ENCODE measurements at places on chromosomes 11 and 22.

- DNase-seq, result no peak
Observed at GRCh38 chr11:110513846-110514437, 84.2 kb downstream of the FDX1 start.

DNA sequence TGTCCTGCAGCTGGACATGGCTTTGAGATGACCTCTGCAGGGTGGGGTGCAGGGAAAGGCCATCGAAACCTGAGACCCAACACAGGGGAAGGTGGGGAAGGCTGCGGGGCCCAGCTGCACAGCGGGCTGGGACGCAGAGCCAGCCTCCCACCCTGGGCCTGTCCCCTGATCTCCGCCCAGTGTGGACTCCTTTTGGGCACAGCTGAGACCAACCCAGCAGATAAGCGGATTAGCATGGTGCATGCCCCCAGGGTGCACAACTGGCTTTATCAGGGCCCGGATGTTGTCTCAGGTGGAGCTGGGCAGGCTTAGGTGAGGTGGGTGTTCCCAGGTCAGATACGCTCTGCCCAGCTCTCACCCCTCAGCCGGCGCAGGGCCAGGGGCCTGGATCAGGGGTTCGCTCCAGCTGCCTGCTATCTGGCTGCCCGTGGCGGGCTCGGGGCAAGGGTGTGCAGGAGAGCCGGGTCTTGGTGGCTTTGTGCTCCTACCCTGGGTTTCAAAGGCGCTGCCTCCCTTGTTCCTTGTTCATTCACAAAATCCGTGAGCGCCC lies 28.1 kb upstream of the MUC5AC start:
- no peak for DNase-seq

GRCh38 chr11:65014726-65015227 lies 817 bp downstream of the ARL2 start:
- DNase-seq, result peak; percentile 80

DNA sequence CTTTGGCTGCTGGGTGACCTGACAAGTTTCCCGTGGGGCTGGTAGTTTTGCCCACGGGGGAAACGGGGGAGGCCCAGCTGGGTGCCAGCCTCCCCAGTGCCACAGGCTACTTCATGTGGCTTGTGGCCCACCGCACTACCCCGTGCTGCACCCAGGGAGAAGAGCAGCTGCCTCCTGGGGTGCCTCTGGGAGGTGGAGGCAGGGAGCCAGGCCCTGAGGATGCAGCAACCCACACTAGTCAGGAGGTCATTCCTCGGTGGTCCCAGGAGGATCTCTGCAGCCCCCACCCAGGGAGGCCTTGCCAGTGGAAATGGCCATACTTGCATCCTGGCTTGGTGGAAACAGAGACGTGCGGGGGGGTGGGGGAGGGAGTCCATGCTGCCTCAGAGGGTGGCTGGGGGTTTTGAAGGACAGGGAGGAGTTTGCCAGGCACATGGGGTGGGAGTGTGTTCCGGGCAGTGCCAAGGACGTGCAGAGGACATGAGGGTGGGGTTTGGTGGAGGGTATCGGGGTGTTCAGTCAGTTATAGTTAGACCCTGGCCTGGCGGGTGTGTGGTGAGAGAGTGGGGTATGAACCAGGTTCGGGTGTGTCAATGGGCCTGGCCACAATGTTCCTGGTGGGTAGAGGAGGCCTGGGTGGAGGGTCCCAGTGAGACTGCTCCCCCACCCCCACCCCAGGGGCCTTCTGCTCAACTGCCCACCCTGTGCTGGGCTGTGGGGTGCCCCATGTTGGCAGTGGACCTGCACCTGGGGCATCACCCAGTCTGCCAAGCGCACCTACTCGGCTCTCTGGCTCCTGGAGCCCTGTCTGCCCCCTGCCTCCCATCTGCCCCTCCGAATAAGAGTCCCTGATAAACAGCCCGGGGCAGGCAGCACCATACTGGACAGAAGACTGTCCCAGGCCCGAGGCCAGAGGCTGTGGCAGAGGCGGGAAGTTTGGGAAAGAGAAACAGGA lies 3.8 kb downstream of the PIM3 start:
- DNase-seq, result no peak

GRCh38 chr11:45843158-45843924 lies 3.9 kb upstream of the CRY2 start:
- DNase-seq, result peak; percentile 81

DNA sequence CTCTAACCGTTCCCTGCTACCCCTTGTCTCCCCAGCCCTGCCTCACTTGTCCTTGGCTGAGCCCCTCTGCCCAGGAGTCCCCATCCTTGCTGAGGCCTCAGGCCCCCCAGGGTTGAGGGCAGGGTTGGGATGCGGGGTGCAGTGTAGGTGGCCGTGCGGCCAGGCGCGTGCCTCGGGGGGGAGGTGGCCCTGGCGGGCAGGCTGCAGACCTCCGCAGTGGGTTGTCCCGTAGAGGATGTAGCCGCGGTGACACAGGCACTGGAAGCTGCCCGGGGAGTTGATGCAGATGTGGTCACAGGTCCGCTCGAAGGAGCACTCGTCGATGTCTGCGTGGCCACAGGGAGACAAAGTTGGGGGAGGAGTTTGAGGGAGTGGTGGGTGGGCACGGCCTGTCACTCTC lies 41.9 kb upstream of the TTLL12 start:
- DNase-seq, result no peak

DNA sequence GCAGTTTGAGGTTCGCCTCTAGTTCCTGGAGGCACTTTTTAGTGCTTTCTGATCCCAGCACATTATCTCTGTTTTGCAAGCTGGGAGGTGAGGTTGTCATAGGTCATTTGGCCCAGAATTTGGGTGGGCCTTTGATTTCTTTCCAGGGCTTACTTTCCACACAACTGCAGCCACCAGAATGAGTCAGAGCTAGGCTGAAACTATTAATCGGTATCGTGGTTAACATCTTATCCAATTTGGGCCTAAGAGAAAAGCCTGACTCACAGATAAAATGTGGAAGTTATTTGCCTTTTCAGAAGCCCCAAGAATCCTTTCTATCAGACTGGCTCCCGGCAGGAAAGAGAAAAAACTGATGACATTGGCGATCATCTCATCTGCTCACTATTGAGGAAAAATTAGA lies 166.4 kb downstream of the KIRREL3 start:
- DNase-seq, result no peak

DNA sequence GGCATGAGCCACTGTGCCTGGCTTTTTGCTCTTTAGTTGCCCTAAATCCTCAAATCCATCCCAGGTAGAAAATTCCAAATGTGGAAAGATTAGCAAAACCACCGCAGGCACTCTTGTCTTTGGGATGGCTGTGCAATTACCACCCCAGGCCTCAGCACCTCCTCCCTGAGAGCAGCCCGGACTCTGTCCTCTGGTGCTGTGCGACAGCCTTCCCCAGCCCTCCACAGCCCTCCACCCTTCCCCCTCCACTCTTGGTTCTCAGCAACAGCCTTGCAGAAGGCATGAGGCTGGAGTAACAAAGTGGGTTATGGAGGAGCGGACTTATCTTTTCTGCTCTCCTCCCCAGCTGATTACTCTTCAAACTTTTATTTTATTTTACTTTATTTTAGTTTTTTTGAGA lies 44.7 kb upstream of the YWHAH start:
- no peak for DNase-seq

GRCh38 chr11:57144075-57144474 lies 37.7 kb upstream of the LRRC55 start:
- DNase-seq, result no peak

DNA sequence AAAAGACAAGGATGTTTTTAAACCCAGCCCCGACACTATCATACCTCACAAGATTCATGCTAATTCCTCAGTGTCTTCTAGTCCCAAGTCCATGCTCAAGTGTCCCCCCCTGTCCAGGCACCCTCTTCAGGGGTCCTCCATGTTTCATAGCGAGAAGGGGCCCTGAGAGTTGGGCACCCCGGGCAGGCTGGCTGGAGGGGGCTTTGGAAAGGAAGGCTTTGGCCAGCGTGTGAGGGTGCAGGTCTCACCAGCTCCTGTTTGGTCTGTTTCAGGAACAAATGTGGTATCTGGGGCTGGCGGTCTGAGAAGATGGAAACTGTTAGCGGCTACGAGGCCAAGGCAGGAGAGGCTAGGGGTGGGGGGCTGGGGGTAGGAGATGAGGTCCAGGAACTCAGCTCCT lies 4.5 kb upstream of the SSH3 start:
- no peak for DNase-seq

DNA sequence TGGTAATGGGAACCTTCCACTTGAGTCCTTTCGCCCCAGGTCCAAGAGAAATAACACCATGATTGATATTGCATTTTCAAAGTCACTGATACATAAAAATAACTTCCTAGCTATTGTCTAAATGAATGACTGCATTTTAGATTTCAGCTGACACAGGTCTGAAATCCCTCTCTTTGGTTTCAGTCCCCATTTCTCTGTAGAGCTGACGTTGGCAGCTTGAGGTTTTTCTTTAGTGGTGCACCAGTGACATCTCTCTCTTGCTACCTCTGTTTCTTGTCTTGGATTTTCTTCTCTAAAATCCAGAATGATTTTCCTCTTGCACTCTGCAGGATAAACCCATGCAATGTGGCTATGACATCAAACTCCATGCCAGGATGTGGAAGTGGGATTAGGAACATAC lies 31.7 kb upstream of the SORL1 start:
- no peak for DNase-seq

DNA sequence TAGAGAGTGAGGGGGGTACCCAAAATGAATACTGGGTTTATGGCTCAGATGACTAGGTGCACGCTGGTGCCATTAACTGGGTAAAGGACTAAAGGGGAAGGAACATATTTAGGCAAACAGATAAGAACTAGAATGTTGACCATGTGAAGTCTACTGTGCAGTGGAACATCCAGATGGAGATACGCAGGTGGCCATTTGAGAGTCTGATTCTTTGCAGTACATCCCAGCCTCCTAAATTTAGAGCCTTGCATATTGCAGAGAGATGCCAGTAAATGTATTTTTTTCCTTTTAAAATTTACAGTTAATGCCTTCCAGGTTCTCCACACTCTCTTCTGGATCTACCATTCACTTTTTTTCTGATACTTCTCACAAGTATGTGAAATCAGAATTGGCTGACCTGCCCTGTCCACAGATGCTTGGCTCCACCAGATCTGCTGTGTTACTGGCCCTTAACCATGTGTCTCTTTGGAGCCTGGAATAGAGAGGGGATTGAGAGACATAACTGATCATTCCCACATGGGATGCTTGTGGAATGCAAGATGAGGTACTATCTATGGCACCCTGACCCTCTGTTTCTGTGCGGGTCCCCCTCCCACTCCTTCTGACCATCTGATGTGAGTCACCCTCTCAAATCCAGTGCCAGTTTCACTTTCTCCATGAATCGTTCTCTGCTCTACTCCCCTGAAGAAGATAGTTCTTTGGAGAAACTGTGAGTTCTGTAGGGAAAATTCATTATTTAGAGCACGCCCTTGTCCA lies 77.0 kb upstream of the NCAM1 start:
- DNase-seq, result no peak

- DNase-seq, result peak; percentile 65
Observed at GRCh38 chr22:35349368-35349703, 31.6 kb upstream of the HMOX1 start.

DNA sequence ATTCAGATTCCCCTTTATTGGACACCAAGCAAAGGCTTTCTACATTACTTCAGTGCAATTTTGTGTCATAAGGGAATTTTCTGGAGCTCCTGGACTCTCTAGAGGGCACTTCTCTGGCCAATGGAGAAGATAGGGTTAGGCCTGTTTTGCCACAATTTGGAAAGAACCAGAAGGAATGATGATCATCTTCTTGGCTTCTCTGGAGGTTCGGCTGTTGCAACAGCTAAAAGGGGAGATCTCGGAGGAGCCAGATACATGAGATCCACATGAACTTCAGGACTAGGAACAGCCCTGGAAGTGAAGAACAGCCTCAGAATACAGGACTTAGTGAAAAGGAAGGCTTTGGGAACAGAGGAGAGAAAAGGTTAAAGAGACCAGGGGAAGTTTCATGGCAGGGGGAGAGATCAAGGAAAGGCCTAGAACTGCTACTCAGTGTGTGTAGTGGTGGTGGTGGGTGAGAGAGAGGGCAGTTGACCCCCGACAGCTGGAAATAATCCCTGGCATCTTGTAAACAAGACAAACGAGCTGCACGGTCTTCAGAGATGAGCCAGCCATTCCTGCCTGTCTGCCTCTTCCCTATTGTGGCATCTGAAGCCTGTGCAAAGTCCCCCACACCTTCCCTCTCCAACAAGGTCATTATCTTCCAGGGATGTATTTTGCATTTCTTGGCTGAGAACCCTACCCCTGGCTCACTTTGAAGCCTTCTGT lies 83.8 kb downstream of the CCDC81 start:
- DNase-seq, result no peak

DNA sequence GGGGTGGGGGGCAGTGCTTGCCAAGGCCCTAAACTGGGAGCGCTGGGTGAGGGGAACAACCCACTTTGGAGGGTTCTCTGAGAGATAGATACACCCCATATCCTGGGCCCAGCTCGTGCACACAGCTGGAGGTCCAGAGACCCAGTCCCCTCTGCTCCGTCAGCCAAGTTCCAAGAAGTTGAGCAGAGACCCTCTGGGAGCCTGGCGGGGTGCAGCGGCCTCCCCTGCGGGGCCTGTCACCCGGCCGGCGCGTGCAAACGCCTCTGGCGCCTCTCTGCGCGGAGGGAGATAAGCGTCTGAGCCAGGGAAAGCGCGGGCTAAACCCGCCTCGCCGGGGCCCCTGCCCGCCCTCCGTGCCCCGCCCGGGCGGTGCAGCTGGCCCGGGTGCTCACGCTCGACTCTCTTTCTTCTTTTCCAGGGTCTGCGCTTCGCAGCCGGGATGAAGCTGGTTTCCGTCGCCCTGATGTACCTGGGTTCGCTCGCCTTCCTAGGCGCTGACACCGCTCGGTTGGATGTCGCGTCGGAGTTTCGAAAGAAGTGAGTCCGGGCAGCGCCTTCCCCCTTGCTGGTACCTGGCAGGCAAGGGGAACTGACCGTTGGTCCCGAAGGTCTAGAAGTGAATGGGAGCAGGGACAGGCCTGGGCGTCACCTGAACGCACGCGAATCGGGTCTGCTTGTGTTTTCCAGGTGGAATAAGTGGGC lies 540 bp downstream of the ADM start:
- peak; percentile 85 for DNase-seq

- DNase-seq, result no peak
Observed at GRCh38 chr11:16511116-16512114, 155.1 kb upstream of the SOX6 start.

GRCh38 chr22:46072110-46072881 lies 78.0 kb upstream of the PPARA start:
- no peak for DNase-seq

DNA sequence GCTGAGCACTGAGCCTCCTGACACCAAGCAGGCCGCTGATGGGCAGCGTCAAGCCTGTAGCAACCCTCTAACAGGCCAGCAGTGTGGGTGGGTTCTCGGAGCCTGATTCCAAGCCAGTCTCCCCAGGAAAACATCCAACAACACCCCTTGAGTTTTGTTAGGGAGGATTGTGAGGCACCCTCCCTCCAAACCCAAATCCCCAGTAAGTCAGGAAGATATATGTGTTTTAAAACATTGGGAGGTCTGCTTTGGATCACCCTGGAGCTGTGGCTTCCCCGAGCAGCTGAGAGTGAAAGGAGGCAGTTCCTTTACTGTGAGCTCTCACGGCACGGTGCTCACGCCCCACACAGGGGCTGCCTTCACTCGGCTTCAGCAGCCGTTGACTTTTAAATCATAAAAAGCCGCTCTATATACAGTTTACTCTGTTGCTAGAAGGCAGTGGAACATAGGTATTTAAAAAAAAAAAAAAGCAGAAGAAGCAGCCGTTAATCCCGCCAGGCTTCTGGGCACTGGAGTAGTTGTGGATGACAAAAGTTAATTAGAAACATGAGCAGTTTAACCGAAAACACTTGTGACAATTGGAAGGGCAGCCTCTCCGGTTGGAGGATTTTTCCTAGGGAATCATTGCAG lies 218.6 kb downstream of the NAV2 start:
- DNase-seq, result no peak
